Nucleus accumbens (tissue), 56 donors: ENCODE measurements at places on chromosomes 13 and 19.

- DNase-seq, result no peak
These were observed 1.3 kb downstream of the TRIP10 start for GRCh38 chr19:6740589-6741343.

DNA sequence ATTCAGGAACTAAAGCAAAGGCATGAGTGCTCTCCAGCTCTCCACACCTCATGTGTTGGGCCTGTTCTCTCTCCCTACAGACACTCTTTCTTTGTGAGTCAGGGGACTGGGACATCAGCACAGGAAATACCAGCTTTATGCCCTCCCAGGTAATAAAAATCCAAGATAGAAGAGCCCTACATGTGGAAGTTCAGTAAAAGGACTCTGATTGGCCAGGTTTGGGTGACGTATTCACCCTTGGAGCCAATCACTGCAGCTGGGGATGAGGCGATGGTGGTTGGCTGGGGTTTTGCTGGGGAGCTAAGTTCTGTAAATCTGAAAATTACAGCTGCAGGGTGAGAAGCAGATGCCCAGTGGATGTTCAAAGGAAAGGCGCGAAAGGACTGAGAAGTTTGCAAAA, 32.5 kb downstream of the CCDC70 start:
- no peak for DNase-seq

DNA sequence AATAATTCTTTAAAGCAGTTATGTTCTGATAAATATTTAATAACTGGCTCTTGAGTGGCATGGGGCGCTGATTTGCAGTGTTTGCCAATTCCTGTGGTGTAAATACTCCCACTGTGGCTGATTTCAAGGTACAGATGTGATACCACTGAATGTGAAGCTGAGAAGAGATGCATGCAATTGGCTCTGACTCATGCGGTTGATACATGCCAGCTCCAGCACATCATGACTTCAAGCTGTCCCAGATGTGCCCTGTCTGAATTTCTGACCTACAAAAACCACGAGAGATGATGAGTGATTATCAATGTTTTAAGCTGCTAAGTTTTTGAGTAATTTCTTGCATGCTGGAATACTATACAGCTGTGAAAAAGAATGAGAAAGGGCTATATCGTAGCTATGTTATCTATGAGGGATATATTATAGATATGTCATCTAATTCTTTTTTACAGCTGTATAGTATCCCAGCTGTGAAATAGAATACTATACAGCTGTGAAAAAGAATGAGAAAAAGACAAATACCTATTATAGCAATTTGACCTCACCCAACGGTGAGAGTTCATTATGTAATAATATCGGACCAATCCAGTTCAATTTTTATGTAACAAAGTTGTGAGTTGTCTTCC, 7.6 kb upstream of the ACSBG2 start:
- no peak for DNase-seq

DNA sequence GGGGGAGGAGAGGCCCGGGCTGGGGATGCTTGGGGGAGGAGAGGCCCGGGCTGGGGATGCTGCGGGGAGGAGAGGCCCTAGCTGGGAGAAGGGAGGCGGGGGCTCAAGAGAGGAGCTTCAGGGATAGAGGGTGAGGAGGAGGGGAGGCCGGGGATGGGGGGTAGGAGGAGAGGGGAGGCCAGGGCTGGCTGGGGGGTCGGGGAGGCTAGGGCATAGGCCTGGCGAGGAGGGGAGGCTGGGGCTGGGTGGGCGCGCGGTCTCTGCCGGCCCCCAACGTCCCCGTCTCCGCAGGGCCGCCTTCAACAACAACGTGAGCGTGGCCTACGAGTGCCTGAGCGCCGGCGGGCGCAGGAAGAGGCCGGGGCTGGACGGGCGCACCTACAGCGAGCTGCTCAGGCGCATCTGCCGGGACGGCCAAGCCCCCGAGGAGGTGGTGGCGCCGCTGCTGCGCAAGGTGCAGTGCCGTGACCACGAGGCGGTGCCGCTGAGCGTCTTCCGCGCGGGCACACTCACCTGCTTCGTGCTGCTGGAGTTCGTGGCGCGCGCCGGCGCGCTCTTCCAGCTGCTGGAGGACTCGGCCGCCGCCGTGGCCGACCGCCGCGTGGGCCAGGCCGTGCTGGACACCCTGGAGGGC, 11.4 kb downstream of the TPGS1 start:
- DNase-seq, result no peak

DNA sequence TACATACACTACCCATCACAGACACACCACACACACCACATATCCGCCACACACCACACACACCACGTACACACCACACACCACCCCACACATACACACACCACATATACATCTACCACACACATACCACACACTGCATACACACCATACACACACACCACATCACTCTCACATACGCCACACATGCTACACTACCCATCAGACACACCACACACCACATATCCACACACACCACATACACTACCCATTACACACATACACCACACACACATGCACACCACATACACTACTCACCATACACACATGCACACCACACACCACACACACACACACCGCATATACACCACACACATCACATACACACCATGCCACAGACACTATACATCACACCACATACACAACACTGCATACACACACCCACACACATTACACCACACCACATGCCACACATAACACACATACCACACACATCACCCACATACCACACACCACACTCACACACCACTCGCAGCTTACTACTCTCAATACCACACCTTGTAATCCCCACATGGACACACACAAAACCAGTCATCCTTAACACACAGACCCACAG, 9.5 kb downstream of the ERFL start:
- no peak for DNase-seq

DNA sequence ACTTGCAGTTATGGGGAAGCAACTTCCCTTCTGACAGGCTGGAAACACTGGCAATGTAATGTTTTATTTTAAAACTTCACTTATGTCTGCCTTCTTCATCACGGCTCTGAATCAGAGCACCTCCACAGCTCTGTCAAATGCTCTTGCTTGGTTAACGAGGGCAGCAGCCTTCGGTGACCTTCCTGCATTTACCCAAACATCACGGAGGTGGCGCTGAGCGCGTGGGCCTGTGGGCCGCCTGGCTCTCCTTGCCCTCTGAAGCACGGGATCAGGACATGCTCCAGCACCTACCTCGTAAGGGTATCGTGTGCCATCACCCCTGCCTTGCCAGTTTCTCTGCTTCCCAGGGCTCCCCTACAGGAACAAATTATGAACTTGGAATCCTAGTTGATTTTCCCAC, 310.0 kb downstream of the TEX29 start:
- no peak for DNase-seq

DNA sequence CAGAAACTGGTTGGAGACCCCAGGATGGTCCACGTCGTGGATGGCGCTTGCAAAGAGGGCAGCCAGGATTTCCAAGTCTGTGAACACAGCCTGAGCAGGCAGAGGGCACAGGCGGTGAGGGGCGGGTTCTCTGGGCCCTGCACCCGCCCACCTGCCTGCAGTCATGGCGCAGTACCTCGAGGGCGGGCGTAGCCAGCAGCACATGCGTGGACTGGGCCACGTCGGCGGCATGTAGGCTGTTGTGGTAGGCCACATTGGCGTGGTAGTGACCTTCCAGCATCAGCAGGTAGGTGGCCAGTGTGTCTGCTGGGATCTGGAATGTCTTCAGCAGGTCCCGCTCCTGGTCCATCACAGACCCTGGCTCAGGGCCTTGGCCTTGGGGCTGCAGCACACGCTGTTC, 8.1 kb downstream of the PDE4C start:
- DNase-seq, result no peak

DNA sequence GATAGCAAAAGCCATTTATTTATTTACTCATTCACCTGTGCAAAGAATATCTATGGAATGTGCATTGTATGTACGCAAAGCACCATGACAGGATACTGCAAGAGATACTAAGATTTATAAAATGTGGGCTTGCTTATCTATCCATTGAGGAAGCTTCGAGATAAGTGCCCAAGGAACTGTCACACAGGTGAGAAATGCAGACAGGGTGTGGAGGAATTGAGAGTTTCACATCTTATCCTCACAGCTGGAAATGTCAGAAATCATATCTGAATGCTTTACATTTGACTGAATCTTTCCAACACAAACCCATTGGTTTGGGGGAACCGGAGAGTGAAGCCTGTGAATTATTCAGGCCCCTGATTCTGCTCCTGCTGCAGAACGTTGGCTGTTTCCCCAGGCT, 113.0 kb downstream of the SLC7A1 start:
- DNase-seq, result no peak

DNA sequence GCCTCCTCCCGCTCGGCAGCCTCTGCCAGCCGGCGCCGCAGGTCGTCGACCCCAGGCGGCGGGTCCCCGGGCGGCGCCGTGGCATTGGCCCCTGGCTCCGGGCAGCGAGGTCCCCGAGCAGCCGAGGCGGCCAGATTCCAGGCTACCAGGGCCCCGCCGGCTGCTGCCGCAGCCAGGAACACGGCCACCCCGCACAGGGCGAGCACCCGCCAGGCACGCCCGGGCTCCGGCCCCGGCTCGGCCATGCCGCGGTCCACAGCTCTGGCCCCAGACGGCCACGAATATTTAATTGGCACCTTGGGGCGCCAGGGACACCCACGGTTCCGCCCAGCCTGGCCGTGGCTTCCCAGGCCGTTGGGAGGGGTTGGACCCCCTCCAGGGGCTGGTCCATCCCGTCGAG, at the start of gene CCDC194:
CCDC194 (minus strand) TSS at position 283 of the 400 bp plus-strand sequence; CDS start at position 245, 38 bp downstream.
- DNase-seq, result no peak

DNA sequence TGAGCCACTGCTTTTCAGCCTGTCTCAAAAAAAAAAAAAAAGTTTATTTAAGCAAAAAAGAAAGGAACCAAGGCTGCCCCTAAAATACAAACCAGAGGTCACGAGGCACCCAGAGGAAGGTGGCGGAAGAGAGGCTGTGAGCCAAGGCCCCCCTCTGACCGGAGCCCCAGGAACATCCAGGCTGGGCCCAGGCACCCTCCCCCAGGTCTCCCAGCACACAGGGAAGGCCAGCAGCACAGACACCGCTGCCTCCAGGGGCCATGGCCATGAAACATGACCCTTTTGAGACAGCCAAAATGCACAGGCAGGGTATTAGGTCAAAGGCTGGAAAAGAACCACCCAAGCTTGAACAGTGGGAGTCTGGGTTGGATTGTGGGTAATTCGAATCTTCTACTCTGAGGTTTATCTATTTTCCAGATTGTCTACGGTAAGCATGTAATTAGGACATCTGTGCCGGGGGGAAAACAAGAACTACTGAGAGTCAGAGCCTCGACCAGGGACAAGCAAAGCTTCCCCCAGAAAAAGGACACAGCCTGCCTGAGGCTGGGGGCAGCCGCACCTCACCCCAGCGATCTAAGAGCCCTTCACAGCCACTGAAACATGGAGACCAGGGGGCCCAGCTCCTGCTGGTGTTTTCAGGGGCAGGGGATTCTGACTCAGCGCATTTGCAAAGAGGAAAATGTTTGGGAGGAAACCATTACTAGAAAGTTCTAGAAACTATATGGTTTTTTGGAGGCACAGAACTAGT, 8.4 kb downstream of the PEX11G start:
- no peak for DNase-seq

DNA sequence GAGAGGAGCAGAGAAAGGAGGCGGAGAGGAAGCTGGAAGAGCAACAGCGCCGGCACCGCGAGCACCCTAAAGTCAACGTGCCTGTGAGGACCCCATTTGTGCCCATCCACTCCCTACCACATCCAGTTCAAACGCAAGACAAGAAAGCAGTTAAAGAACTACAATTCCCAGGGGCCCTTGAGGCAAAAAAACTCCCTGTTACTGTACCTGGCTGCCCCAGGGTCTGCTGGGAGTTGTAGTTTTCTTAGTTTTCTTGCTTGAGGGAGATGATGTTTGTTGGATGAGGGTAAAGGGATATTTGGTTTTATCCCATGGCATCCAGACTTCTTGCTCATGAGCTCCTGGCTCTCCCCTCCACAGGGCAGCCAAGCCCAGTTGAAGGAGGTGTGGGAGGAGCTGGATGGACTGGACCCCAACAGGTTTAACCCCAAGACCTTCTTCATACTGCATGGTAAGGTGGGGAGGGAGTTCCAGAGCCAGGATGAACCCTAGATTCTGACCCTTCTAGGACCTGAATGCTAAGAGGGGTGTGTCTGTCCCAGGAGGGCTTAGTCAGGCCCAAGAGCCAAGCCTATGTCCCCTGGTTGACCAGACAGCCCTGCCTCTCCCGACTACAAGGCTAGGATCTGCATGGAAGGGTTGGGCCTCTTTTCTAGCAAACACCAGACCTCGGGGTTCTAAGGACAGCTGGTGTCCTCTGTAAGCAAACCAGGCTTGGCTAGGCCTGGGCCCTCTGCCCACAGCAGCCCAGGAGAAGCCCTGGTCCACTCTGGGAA, 13.2 kb downstream of the NUCB1 start:
- no peak for DNase-seq

DNA sequence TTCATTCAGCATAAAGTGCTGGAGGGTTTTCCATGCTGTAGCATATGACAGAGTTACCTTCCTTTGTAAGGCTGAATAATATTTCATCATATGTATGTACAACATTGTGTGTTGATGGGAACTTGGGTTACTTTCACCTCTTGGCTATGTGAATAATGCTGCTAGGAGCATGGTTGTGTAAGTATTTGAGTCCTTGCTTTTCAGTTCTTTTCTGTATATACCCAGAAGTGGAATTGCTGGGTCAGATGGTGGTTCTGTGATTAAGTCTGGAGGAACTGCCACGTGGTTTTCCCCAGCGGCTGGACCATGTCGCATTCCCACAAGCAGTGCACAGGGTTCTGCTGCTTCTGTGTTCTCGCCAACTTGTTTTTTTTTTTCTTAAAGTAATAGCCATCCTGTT, 101.2 kb upstream of the TEX29 start:
- no peak for DNase-seq

- DNase-seq, result no peak
These were observed 5.2 kb downstream of the TMEM255B start for GRCh38 chr13:113763961-113764792.

- no peak for DNase-seq
These were observed 86.5 kb downstream of the ATP11A start for GRCh38 chr13:112776354-112776753.

DNA sequence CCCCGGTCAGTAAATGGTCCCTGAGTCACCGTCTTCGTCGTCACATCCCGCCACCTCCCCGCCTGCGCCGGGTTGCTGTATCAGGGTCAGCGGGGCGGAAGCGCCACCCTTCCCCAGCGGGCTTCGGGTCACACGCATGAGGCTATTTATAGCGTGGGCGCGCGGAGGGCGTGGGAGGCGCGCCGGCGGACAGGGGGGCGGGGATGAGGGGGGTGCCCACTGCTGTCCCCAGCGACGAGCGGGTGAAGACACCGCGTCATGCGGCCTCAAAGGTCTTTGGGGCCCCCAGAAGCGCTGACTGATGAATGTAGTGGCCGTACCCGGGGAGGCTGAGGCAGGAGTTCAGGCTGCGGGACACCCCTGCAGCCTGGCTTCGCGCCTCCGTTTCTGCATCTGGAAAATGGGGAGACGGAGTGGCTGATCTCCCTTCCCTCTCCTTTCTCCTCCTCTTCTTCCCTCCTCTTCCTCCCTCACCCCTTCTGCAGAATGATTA, 7.9 kb downstream of the UNC13A start:
- DNase-seq, result peak; percentile 68

GRCh38 chr13:107882708-107883560, 332.4 kb downstream of the LIG4 start:
- DNase-seq, result no peak

DNA sequence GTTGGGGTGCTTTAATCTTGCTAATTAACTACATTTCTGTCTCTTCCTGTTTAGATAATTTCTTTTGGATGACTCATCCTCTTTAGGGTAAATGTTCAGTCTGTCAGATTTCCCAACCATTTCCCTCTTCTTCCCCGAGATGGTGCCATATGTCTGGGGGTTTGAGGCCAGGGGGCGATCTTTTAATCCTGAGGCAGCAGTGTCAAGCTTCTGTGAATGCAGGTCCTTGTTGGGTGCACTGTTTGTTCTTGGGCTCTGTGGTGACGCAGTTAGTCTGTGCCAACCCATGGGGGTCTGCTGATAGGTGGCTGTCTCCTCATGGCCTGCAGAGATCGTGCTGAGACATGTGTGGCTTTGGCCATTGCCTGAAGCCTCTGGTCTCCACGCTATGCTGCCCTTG, 420.4 kb downstream of the NDFIP2 start:
- DNase-seq, result peak; percentile 14
